Smooth muscle cell of trachea (primary cell): ENCODE measurements at places on chromosomes 13 and 19. TPM values are rescaled to one million over a fixed set of nuclear protein-coding genes. Genes with fewer than 3 reads are reported as not detected.

ALKBH6 gene
- 18.9 and 22.8 TPM in 2 replicates for total RNA-seq

GIPR gene
- total RNA-seq, result 0.29 TPM in 1 of 2 replicates, not detected in the other

PCSK4 gene
- total RNA-seq, result 1.5 and 4.0 TPM in 2 replicates

PNMA8A gene
- 2.5 and 17.3 TPM in 2 replicates for total RNA-seq

CYP4F3 gene
- not detected in 2 replicates for total RNA-seq

ZSWIM9 gene
- 4.9 and 6.0 TPM in 2 replicates for total RNA-seq

SLC27A1 gene
- total RNA-seq, result 33.6 and 62.2 TPM in 2 replicates

GAPDHS gene
- 0.17 TPM in 1 of 2 replicates, not detected in the other for total RNA-seq
